ENCODE measurements at places on chromosomes 1 and 21.
A peak's percentile ranks its signal among the peaks of the same experiment; 100 is the strongest.

DNA sequence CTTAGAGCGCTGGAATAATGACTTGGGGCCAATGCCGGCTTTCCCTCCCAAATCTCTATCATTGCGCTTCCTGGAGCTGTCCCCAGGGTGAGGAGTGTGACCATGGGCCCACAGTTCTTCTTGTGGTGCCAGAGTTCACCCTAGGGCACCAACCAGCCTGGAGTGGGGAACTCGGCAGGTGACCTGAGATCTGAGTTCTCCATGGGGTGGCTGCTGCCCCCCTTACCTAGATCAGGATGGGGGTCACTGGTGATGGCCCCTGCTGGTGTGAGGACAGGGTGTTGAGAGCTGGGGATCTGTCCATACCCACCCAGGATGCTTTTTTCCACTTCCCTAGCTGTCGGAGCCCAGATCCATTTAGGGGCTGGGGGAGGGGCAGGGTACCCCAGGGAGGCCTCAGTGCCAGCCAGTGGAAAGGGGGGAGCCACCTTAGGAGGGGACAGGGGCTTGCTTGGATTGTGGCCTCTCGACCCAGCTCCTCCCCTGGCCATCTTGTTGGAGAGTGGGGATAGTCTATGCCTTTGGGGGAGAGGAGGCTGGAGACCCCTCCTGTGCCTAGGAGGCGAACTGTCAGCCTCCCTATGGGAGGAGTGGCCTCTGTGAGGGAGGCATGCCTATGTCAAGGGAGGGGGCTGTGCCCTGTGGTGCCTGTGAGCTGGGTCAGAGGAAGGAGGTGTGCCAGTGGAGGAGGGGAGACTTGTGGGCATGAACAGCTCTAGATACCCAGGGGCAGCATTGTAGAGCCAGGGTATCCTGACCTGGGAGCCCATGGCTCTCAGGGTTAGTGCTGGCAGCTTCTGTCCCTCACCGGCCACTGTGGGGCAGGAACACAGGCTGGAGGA lies 1.7 kb downstream of the FOXO6 start:
- DNase-seq: peak; percentile 74

GRCh38 chr1:30929944-30930525 lies 21.5 kb upstream of the SDC3 start:
- no peak for DNase-seq

DNA sequence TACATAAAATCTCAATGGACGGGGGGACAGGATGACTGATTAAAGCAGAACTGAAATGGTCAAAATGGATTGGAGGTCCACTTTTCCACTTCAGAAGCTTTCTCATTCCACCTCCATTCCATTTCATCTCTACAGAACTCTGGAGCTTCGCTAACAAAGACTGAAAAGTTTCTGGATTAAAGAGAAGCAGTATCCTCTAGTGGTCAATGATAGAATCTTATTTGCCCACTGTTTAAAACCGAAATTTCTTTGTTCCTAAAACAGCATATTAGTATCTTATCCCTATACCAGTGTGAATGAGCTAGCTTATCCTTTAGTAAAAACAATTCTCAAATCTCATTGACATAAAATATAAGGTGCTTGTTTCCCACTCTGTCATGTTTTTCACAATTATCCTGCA lies 890.6 kb downstream of the KCNT2 start:
- no peak for DNase-seq

DNA sequence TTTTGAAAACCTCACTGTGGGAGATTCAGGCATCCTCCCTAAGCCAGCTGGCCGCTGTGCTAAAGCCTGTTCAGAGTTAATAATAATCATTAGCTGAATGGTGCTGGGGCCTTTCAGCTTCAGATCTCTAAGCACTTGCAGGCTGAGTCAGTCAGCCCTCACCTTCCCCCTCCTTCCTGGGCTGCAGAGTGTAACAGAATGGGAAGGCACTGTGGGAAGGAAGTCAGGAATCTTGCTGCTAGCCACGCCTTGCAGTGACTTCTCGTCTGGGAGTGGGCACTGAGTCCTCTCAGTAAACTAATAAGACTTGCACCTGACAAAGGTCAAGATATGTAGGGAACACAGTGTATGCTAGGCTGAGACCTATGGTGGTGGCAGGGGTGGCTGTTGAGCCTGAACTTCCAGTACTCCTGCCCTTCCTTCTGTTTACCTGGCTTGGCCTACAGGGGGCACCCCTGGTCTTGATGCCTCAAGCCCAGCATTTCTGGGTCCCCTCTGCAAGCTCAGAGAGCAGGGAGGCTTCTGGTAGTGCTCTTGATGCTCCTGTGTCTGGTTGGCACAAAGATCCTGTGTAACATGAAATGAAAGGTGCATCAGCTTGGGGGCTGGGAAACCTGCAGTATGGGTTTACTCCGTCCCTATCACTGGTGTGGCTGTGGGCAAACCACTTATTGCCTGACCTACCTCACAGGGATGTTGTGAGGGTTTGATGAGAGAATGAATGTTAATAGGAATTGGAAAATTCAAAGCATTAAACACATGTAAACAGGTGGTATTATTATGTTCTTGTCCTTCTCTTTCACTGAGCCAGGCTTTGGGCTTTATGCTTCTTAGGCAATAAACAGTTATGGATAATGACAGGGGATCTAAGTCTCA lies 6.0 kb downstream of the CYB561D1 start:
- DNase-seq: peak; percentile 16

GRCh38 chr1:15958793-15959192 lies 17.1 kb downstream of the ZBTB17 start:
- no peak for DNase-seq

DNA sequence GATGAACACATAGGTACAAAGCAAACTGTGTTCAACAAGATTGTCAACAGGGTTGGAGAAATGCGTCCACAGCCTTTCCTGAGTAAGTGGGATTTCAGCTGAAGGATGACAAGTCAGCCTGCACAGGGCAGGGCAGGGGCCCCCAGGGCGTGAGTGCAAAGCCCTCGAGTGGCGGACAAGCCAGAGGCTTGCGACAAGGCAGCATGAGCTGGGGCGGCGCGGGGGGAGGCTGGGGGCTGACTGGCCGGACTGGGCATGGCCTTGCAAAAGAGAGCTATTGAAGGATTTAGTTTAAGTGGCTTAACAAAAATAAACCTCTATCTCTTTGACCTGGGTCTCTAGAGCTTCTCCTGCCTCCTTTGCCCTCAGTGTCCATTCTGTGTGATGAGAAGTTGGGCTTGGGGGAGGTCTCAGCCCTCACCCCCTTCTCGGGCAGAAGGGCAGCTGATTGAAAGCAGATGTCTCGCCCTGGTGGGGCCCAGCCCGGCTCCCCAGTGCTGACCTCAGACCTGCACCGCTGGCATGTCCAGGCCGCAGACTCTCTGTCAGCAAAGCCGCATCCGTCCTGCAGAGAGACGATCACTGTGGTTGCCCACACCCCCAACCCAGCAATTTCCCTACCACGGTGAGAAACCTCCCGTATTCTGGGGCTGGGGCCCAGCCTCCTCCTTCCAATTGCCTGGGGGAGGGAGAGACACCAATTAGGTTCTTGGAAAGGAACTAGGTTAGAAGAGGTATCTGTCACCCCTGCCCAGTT lies 24.3 kb upstream of the EPS8L3 start:
- DNase-seq: no peak

GRCh38 chr1:183069562-183070216 lies 46.5 kb downstream of the LAMC1 start:
- DNase-seq: peak; percentile 64

- no peak for DNase-seq
These were observed 181.4 kb upstream of the LHX8 start for GRCh38 chr1:74952786-74953185.

GRCh38 chr1:68454534-68454933 lies 4.8 kb upstream of the RPE65 start:
- no peak for DNase-seq
